T-helper 17 cell (primary cell): ENCODE measurements at places on chromosomes 5 and 9.

- DNase-seq, result no peak
These were observed 187.1 kb downstream of the TRIO start for GRCh38 chr5:14330291-14330690.

GRCh38 chr5:55222092-55222984 is 4.8 kb downstream of the MCIDAS start:
- no peak for DNase-seq

DNA sequence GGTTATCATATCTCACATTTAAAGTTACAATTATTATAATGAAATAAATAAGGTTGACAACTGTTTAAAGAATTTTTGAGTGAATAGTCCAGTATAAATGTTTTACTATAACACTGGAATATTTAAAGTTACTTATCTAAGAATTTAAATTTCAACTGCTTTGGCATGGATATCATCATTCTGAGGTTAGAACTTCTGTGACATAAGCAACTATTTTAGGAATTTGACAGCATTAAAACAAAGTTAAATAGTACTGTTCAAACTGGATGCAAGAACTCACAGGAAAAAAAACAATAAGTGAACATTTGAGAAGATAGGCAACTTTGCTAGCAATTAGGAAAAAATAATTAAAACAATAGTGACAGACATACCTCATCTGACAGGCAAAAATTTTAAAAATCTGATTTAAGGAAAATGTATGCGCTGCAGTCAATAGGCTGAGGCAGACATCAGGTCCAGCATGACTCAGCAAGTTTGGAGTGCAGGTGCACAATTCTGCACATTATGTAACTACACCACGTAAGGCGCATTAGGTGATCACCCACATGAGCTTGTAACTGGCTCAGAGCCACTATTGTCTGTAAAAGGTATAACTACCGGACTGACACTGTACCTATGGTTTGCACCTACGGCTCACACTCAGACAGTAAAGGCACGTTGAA is 180.6 kb downstream of the PDE4D start:
- DNase-seq, result no peak

- no peak for DNase-seq
These were observed 25.2 kb upstream of the CEMIP2 start for GRCh38 chr9:71793386-71794105.
